Stimulated activated CD8-positive, alpha-beta memory T cell treated with anti-CD3 and anti-CD28 coated beads, Interleukin-4, amount 100 ng/mL, for 1 hour (primary cell): ENCODE measurements at places on chromosomes 6 and 20.

DNA sequence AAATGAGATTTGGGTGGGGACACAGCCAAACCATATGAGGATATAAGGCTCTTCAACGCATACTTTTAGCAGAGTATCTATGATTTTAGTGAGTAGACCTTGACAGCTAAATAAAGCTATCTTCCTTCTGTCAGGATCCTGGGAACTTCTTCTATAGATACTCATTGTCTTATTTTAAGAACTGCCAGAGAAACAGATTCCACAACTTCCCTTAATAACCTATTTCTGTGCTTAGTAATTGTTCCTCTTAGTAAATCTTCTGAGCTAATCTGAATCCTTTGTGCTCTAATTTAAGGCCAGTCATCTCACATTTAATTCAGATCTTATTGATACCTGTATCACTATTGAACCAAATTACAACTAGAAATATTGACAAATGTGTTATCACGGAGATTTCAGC lies 64.0 kb upstream of the CEP85L start:
- no peak for DNase-seq

- DNase-seq = no peak
These were observed 18.8 kb downstream of the TMEM170B start for GRCh38 chr6:11556309-11556708.

DNA sequence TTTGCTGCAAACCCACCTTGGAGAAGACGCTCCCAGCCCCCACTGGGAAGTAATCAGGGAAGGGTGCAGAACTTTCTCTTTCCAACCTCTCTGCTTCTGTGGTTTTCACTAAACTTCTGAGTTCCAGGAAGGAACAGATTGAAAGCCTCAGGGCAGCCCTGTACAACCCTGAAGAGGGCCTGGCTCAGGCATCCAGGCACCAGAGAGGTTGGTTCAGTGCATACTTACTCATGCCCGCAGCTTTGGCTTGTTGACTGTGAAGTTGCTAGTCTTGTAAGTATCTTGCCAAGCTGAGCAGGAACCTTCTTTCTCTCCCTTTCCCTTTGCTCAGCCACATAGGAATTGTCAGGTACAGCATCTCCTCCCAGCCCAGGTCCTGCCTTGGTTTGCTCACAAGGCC lies 272.2 kb upstream of the FOXQ1 start:
- no peak for DNase-seq

DNA sequence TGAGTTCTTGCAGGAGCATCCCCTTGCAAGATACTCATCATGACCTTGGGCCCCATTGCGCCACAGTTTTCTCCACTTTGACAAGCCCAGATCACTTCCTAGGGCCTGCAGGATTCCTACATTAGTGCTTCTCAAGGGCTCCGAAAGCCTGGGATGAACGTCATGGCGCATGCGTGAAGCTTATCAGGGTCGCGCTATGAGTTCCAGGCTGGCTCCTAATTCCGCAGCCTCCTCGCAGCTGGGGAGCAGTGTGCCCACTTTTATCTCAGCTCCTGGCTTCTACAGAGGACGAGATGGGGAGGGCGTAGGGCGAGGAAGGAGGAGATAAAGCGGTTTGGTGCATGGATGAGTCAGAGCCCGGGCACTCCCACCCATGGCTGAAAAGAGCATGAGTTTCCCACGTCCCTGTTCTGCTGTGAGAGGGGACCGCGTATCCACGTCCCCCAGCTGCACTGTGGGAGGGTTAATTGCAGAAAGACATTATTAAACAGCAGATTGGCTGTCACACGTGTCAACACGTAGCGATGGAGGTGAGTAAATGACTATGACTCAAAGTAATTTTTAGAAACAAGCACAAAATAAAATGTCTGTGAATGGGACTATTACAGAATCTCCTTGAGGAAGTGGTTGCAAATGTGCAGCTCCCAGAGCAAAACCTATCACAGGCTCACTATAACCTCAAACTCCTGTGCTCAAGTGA lies 72.9 kb upstream of the DSP start:
- no peak for DNase-seq

DNA sequence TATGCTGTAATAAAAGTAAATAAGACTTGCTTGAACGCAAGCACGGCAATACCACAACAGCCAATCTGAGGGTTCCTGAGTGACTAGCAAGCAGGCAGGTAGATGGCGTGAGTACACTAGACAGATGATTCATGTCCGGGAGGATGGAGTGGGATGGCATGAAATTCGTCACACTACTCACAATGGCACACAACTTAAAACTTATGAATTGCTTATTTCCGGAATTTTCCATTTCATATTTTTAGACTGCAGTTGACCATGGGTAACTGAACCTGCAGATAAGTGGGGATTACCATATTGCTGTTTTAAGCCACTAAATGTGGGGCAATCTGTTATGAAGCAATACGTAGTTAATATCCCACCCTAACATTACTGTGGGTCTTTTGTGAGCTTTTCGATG lies 93.6 kb upstream of the NFATC2 start:
- DNase-seq = no peak

GRCh38 chr6:45830441-45831139 lies 185.1 kb downstream of the CLIC5 start:
- no peak for DNase-seq

GRCh38 chr6:15284743-15285142 lies 38.9 kb downstream of the JARID2 start:
- no peak for DNase-seq

- DNase-seq = no peak
These were observed 244.8 kb upstream of the SYNCRIP start for GRCh38 chr6:85887461-85887860.

- DNase-seq = no peak
These were observed 8.1 kb upstream of the ZBP1 start for GRCh38 chr20:57628047-57628961.

DNA sequence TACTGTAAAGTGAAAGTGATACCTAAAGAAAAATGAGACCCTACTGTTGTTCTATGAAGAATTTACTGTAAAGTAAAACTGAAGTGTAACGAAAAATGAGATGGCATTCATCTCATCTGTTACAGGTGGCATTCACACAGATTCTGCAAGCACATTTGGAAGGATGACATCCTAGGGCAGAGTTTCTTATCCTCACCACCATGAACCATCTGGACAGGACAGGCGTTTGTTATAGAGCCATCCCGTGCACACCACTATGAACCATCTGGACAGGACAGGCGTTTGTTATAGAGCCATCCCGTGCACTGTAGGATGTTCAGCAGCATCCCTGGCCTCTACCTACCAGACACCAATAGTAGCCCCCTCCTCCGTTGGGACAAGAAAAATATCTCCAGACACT lies 294.8 kb downstream of the GMDS start:
- DNase-seq = no peak

DNA sequence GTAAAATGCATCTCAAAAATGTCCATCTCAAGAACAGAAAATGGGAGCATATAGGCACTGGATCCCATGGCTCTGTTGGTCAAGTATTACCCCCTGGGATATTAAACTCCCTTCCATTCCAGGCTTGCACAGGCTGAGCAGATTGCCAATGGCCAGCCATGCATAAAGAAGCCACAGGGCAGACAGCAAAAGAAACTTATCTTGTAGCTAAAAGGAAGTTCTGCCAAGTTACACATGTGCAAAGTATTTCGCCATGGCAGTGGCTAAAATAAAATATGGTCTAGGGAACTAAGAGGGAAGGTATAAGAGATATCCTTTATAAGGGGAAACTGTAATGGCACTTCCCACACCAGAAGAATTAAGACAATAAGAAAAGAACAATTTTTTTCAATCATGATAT lies 415.6 kb upstream of the BTBD3 start:
- DNase-seq = no peak

DNA sequence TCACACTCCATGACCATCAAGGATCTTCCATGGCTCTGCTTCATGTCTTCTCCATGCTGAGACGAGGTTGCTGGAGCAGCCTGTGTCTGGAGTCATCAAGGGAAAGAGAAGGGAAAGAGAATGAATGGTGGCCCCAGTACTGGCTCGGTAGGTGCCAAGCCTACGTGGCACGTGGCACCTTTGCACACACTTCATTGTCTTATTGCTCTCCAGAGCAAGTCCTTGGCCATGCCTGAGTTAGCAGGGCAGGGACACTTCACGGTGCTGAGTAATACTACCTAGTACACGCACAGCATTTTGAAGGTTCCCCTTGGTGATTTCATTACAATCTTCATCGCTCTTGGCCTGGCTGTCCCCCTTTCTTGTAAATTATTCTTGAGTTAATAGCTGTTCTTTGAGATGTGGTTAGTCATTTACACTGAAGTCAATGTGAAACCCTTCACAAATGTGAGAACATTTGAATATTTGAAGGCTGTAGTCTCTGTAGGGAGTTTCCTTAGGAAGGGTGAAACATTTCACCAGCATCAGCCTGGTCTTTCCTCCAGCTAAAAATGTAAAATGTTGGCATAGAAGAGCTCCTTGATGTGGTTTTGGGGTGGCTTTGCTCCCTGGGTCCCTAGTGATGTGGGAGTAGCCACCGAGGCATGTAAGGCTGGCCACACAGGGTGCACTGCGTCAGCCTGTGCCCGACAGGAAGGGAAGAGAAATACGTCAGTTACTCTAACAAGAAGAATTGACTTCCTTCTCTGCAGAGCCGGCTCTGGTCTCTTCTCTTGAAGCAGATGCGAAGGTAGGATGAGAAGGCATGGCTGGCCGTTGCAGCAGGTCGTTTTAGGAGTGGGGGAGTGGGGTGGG lies at the start of gene SYTL3:
Gene SYTL3, plus strand, starts transcription at position 766 of the 855 bp plus-strand sequence. CDS start 13,215 bp downstream, outside the sequence.
- peak; percentile 34 for DNase-seq

DNA sequence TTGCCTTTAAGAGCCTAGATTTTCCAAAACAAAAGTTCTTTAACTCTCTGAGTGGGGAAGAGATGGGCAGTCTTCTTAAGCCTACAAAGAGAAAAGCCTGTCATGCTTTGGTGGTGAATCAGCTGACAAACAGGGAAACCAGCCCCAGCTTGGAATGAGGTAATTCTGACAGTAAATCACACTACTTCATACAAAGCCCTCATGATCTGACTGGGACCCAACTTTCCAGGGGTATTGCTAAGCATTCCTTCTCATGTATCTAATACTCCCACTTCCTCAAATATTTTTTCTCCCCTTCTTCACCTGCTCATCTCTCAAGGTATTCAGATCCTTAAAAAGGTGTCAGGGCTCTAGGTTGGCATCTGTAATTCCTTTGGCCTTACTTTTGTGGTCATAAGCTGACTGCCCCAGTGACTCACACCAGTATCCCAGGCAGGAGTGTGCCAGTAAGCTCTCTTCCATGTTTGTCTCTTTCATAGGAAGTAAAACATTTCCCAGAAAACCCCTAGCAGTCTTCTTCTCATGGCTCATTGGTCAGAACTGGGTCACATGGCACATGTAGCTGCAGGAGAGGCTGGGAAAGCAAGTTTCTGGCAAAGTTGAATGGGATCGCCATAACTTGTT lies 15.0 kb upstream of the TBC1D22B start:
- no peak for DNase-seq

GRCh38 chr20:1973601-1974440 lies 20.0 kb downstream of the PDYN start:
- no peak for DNase-seq

- no peak for DNase-seq
These were observed 45.6 kb upstream of the FYN start for GRCh38 chr6:111918825-111919224.
